ENCODE measurements at places on chromosomes 5 and 9.

- DNase-seq: no peak
Observed at GRCh38 chr5:96655085-96655484, 7.1 kb upstream of the CAST start.

DNA sequence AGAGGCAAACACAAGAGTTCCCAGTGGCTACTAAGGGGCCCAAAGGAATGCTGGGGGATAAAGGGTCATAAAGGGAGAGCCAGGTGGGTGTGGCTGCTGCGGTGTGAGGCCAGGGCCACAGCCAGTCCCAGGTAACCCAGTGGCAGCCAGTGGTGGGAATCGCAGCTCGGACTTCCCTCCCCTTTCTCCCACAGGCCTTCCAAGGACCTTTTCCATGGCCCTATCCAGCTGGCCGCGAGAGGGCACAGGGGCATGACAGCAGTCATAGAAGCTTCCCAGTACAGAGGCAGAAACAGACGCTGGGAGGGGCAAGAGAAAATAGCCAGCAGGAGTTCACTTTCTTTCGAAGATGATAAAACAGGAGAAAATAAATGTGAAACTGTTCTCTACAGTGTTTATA lies 257.6 kb downstream of the SEMA5A start:
- no peak for DNase-seq

DNA sequence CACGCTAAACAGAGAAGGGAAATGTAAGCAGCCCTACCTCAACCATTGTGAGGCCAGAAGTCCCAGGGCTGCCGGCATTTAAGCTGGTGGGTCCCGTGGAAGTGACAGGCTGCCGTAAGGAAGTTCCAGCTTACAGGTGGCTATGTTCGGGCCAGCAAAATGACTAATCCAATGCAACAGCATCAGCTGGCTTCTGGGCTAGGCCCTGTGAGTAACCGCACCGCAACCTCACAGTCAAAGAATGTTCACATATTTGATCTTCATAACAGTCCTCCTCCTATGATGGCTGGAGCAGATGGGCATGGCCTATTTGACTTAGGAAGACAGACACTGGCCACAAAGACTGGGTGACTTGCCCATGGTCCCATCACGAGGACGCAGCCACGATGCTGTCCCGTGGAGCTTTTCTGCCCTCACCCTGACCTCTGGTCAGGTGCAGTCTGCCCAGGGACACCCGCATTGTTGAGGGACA lies 88.2 kb downstream of the LIFR start:
- DNase-seq: peak; percentile 95

- peak; percentile 93 for DNase-seq
Observed at GRCh38 chr5:134435560-134435959, 23.9 kb upstream of the CDKN2AIPNL start.

GRCh38 chr9:12964271-12964670 lies 189.5 kb downstream of the LURAP1L start:
- DNase-seq: no peak

DNA sequence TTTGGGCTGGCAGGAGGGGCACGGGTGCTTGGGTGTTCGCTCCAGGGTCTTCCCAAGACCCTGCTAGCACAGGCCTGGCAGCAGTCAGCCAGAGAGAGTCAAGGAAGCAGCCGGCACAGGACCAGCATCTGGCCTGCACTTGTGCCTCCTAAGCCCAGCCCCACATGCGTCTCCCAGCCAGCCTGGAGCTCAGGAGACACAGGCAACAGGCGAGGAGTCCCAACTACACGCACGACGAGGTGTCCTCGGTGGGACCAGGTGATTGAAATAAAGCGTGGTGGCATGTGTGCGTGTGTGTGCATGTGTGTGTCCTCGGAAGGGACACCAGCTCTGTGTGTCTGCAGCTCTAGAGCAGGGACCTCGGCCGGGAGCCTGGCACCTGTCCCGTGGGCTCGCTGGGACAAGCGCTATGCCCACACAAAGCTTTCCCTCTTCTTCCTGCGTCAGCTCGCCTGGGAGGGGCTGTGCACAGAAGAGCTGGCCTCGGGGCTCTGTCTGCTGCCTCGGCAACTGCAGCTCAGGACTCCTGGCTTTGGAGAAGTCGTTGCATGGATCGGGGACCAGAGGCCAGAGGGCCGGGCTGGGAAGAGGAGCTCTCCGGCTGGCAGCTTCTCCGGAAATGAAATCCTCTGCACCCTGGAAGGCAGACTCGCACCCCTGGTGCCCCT lies 14.7 kb upstream of the SLC9A3 start:
- no peak for DNase-seq

GRCh38 chr9:129239946-129240490 lies 62.0 kb upstream of the IER5L start:
- no peak for DNase-seq
